ENCODE measurements at places on chromosomes 7 and 10. TPM values are rescaled to one million over a fixed set of nuclear protein-coding genes. Genes with fewer than 3 reads are reported as not detected.

- no peak for DNase-seq
These were observed 39.2 kb upstream of the FGFR2 start for GRCh38 chr10:121637437-121637836.

DNA sequence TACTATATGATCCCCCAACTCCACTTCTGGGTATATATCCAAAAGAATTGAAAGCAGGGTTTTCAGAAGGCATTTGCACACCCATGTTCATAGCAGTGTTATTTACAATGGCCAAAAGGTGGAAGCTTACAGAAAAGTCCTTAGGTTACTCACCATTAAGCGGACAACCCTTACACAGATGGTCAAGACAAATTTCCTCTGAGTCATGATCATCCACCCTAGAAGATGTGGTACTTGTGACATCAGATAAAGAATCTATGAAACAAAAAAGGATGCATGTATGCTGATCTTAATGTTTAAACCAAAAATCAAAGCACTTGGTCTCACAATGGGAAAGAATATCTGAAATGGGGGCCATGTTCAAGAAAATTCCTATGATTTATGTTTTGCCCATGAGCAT lies 31.1 kb downstream of the ZC3HAV1 start:
- no peak for DNase-seq

The KIAA1217 gene
- 70.8 TPM for total RNA-seq

- DNase-seq: no peak
These were observed 760.8 kb upstream of the CELF2 start for GRCh38 chr10:10256860-10257259.

DNA sequence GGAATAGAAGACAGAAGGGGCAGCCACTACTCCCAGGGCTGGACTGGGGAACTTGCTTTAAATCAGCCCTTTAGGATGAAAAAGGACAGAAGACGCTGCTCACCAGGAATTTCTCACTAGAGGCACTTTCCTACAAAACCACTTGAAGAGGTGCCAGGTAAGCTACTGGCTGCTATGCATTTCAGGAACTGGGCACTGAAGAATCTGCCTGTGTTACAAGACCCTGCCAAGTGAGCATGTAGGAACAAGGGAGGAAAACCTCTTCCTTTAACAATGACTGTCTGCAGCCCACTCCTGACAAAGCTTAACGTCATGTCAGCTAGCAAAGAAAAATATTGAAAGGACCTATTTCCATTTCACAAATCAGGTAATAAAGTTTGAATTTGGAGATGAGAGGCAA lies 5.8 kb upstream of the AGMO start:
- DNase-seq: no peak

The KCND2 gene
- 0.28 TPM for total RNA-seq

The RASA4B gene
- total RNA-seq: 6.2 TPM

DNA sequence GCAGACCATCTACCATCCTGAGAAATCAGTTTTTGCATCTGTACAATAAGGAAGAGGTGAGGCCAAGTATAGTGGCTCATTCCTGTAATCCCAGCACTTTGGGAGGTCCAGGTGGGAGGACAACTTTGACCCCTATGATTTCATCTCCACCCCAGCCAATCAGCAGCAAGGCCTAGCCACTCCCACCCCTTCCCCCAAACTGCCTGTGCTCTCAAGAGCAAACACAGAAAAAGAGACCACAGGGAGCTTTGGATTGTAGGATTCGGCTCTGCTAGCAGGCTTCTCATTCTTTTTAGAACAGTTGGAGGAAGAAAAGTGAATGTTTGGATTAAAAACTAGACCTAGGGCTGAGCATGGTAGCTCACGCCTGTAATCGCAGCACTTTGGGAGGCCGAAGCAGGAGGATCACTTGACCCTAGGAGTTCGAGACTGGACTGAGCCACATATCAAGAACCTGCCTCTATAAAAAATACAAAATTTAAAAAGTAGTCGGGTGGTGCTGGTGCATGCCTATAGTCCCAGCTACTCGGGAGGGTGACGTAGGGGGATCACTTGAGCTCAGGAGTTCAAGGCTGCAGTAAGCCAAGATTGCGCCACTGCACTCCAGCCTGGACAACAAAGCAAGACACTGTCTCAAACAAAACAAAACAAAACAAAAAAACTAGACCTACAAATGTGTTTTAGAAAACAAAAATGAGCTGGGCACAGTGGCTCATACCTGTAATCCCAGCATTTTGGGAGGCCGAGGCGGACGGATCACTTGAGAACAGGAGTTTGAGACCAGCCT lies 25.1 kb upstream of the PROSER2 start:
- no peak for DNase-seq

The CREB3L2 gene
- 50.6 TPM for total RNA-seq

The CTAGE15 gene
- total RNA-seq: 0.31 TPM

The UTF1 gene
- 0.38 TPM for total RNA-seq

DNA sequence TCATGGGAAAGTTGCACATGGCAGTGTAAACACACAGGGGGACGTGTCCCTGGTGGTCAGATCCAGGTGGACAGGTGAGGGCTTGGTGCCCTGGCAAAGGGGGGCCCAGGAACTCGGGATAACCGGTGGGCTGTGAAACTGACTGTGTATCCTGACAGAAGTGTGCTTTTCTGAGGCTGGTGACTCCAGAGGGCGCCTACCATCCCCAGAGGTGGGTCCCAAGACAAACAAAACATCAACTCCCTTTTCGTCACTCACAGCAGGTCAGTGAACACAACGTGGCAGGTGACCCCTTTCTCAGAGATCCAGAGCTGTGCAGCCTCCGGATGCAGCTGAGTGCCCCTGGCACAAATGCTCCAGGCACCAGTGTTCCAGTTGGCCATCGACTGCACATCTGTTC lies 56.0 kb upstream of the DDC start:
- no peak for DNase-seq

GRCh38 chr10:7810443-7810842 lies 7.9 kb upstream of the TAF3 start:
- DNase-seq: no peak

Data from endothelial cell (in vitro differentiated cells).